Left ventricle myocardium inferior (tissue), 1 donor: ENCODE measurements at places on chromosomes 3 and 15. TPM values are rescaled to one million over a fixed set of nuclear protein-coding genes. Genes with fewer than 3 reads are reported as not detected.

DNA sequence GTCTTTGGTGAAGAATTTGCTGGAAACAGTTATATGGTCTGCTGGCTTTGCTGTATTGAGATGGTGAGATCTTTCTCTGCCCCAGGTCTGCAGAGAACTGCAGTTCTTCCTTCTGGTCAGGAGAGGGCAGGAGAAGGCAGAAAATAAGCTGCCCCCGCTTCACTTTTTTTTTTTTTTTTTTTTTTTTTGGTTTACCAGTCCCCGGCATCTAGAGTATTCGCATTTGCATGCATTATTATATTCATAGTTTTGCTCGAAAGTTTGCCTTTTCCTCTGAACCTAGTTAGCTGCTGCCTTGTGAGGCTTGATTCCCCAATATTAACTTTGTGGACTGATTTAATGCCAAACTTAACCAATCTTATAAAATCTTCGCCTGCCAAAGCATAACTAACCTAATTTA, 10.6 kb upstream of the PARL start:
- no peak for DNase-seq

- DNase-seq, result peak; percentile 72
These were observed 51.8 kb downstream of the MITF start for GRCh38 chr3:69791106-69791505.

DNA sequence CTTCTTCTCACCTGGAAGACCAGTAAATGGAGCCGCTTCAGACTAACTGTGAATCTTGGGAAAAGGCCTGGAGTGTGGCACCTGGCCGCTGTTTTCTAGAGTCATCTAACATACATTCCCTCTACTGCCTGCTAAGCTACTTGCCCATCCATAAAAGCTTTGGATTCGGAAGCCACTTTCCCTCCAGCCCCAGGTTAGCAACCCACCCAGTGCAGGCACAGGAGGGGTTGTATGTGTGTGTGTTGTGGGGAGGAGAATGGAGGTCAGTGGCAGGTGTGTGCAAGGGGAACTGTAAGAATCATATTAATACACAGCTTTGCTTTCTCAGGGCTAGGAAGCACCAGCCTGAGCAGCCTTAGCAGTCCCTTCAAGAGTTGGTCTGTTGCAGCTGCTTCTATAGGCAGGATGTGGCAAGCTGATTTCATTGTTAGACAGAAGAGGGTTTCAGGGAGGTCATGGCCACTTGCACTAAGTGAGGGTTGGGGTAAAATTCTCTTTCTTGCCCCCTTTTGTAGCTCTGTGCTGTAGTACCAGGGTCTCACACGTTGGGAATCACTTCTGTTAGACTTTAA, 8.9 kb downstream of the NSUN3 start:
- no peak for DNase-seq

DNA sequence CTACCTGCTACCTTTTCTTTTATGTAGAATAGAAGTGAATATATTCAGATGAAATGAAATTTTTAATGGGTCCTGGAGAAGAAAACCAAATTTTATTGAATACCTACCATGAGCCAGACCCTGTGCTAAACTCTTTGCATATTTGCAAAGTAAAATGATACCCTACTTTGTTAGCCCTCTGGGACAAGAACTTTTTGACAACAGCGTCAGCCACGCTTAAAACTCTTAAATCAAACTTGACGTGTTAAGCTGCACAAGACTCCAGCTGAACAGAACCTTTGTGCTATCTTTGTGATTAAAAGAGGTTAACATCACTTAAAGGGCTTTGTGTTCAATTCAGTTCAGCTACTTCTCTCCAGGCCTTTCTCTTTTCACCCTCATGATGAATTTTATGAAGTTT, 316.5 kb downstream of the MEX3B start:
- DNase-seq, result no peak

GRCh38 chr3:150409512-150410310, 1.6 kb downstream of the TSC22D2 start:
- DNase-seq, result peak; percentile 78

DNA sequence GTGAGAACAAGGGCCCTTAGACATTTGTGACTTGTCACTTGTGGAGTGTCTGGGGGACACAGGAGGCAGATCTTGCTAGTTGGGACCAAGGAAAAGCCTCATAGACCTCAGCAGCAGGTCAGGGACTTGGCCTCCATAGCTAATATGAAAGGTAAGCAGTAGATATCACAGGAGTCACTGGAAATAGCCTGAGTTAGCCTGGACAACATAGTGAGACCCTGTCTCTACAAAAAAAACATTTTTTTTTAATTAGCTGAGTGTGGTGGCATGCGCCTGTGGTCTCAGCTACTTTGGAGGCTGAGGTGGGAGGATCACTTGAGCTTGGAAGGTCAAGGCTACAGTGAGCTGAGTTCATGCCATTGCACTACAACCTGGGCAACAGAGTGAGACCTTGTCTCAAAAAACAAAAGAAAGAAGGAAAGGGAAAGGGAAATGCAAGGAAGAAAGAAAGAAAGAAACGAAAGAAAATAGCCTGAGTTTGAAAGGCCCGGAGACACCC, 37.1 kb upstream of the CLK3 start:
- DNase-seq, result no peak

GRCh38 chr3:126552688-126553283, 5.9 kb downstream of the C3orf22 start:
- DNase-seq, result no peak

- peak; percentile 60 for DNase-seq
These were observed 17.4 kb downstream of the H1-8 start for GRCh38 chr3:129560269-129560787.

DNA sequence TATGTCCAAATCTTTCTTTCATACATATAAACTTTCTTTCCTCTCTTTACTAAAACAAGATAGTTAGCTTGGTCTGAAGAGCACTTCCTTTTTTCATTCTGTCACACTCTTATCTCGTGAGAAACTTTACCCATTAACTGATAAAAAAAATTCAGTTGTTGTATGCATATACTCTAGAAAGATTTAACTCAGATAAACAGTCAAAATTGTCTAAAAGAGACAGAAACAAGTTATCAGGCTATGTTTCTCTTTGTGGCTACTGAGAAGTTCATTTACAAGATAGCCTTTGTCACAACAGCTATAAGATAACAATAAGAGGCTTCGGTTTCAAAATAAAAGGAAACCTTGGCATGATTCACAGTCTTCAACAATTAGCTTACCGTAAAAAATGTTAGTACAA, 235.7 kb upstream of the ATP10A start:
- no peak for DNase-seq

TMC3 gene
- total RNA-seq, result not detected

ACOX2 gene
- 37.2 TPM for total RNA-seq

ADGRG7 gene
- not detected for total RNA-seq

ATP13A5 gene
- not detected for total RNA-seq

IP6K2 gene
- total RNA-seq, result 23.5 TPM

ERC2 gene
- total RNA-seq, result 0.99 TPM
